ENCODE measurements at places on chromosomes 16 and 17.

DNA sequence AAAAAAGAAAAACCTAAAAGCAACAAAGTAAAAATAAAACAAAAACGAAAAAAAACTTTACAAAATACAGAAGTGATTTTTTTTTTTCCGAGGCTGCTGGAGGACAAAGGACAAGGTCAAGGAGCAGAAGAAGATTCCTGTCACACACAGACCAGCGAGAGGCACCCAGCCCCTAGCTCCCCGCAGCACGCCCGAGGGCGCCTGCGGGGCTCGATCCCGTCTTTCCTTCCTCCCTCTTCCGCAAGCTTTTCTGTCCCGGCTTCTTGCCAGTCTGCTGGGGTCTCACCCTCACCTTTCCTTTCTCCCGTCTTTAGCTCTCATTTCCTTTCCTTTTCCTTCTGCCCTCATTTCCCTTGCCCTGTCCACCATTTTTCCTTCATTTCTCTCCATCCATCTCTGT lies 66.1 kb upstream of the DNAH17 start:
- no peak for DNase-seq

GRCh38 chr16:88967830-88968588 lies 9.0 kb downstream of the CBFA2T3 start:
- DNase-seq = no peak

- DNase-seq = no peak
These were observed 150.0 kb downstream of the C16orf78 start for GRCh38 chr16:49523435-49524159.

GRCh38 chr16:29854520-29855100 lies 8.4 kb downstream of the CDIPT start:
- no peak for DNase-seq

DNA sequence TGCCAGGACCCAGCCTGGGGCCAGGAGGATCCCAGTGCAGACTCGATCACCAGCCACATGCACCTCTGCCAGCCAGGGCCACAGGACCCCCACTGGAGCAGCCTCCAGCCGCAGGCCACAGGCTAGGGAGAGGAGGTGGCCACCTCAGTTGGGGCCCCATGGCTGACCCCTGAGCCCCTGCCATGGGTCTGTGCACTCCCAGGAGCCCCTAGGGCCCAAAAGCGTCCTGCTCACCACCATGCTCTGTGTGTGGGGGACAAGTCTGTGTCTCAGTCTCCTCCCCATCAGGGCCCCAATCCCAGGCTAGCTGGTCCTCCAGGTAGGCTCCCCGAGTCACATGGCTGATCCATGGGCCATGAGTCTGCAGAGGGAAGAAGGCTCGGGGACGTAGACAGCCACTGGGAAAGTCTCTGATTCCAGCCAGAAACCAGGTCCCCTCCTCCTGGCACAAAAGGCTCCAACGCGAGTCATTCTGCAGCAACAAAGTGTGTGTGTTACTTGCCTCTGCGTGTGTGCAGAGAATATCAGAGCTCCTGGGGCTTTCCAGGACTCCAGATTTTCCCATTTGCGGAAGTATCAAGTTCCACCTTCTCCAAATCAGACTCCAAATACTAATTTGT lies 6.1 kb upstream of the PRSS8 start:
- no peak for DNase-seq

DNA sequence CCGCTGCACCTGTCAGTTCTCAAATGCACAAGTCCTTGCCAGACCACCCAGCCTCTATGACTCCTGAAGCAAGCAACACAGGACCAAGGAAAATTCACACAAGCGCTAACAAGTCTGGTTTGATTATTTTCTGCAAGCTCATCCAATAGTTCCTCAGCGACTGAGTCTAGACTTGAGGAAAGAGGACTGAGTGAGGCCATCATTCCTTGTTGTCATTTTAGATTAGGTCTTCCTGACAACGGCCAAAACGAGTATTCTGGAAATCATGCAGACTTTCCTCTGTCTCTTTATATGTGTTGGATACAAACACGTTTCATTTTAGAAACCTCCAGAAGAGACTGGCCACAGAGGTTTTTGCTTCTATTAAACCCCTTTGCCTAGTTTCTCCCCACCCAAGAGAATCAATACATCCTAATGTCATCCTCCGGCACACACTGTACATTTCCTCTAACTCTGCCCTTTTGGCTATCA lies 561 bp downstream of the CCDC47 start:
- DNase-seq = peak; percentile 25

DNA sequence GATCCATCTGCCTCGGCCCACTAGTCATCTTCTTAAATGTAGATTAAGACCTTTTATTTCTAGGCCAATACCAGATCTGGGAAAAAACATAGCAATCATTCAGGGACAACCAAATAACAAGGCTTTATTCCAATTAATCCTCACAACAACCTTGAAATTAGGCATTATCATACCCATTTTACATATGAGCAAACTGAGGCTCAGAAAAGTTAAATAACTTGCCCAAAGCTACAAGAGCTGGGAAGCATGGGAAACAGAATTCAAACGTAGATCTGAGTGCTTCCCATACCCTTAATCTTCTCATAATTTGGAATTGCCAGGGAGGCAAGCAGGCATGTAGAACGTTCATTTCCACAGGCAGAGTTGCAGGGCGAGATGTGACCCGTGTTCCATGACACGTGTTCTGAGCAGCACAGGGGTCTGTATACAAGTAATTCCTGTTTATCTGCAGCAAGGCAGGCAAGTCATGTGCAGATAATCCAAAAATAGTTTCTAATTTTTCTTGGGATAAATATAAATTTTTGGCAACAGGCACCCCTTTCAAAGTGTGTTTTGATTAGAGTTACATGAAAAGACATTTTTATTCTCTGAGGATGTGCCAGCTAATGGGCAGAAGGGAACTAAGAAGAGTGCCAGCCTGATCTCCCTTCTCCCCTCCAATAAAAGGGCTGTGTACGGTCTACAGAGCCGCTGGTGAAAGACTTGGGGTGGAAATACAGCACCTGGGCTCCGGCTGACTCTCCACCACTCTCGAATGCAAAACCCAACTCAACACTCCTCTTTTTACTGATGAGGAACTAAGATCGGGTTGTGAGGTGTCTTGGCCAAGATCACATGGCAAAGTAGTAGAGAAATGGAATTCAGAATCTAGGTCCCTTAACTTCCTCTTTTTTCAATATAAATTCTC lies 27.7 kb upstream of the MYOCD start:
- no peak for DNase-seq

- DNase-seq = peak; percentile 71
These were observed 186.8 kb upstream of the IRX3 start for GRCh38 chr16:54473226-54473993.

- no peak for DNase-seq
These were observed 55.6 kb downstream of the TMC6 start for GRCh38 chr17:78072961-78073360.

- DNase-seq = no peak
These were observed 433.7 kb downstream of the KIF2B start for GRCh38 chr17:54256401-54256929.

GRCh38 chr17:66437476-66438026 lies 135.1 kb downstream of the PRKCA start:
- DNase-seq = peak; percentile 25

- no peak for DNase-seq
These were observed 1.2 kb downstream of the C16orf54 start for GRCh38 chr16:29744541-29745101.

GRCh38 chr17:39709998-39710964 lies 10.4 kb downstream of the ERBB2 start:
- DNase-seq = no peak

GRCh38 chr17:45985447-45985846 lies 13.6 kb upstream of the STH start:
- no peak for DNase-seq

DNA sequence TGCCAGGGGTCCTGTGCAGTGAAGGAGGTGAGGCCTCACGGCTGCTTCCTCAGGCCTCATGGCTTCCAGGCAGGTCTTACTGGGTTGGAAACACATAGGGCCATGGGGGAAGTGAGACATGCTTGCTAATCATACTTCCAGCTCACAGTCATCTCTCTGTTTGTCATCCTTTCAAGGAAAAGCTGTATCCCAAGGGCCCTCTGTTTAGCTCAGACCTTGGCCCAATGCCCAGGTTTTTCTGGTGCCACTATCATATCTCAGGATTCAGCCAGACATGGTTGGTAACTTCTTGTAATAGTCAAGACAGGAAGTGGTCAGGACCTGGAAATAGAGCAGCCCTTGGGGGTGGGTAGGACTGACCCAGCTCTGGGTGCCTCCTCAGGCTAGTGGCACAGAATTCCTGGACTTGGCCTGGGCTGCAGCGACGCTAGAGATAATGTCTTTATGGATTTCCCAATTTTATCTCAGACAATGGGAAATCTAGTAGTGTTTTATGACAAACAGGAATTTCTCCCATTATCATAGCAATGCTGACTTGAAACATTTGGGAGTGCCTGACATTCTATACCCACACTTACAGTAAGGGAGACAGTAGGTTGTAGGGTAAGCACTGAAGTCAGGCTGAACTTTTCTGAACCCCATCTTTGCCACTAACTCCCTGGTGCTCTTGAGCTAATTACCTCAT lies 13.5 kb upstream of the ITGB3 start:
- DNase-seq = peak; percentile 98

DNA sequence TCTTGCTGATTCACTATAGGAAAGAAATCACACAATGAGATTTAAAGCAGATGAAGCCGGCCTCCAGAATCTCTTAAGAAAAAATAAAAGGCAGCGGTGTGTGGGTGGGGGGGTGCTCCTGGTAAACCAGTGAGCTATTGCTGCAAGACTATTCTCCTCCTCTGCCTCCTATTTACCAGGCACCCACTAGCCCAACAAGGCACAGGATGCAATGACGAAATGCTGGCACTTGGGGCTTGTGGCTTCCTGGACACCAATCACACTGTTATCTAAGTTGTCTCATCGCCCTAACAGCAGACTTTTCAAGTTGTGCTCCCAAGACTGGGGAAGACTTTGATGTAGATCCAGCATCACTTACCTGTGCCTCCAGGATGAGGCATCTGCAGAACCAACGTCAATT lies 50.2 kb upstream of the NDRG4 start:
- DNase-seq = no peak

GRCh38 chr16:66227766-66228530 lies 138.5 kb upstream of the CDH5 start:
- DNase-seq = no peak

DNA sequence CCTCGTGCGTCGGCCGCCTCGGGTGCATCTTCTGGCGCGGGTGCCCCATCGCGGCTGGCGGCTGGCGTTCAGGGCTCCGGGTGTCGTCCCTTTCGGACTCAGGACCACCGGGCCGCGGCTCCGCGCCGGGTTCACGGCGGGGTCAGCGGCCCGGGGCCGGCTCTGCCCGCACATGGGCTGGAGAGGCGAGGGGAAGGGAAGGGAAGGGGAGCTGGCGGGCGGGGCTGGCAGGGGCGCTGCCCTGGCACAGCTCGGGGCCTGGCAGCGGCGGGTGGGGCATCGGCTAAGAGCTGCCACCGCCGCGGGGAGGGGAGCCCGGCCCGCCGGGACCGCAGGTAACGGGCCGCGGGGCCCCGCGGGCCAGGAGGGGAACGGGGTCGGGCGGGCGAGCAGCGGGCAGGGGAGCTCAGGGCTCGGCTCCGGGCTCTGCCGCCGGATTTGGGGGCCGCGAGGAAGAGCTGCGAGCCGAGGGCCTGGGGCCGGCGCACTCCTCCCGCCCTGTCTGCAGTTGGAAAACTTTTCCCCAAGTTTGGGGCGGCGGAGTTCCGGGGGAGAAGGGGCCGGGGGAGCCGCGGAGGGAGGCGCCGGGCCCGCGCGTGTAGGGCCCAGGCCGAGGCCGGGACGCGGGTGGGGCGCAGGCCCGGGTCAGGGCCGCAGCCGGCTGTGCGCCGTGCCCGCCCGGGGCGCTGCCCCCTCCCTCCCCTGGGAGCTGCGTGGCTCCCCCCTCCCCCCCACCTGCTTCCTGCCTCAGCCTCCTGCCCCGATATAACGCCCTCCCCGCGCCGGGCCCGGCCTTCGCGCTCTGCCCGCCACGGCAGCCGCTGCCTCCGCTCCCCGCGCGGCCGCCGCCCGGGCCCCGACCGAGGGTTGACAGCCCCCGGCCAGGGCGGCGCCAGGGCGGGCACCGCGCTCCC lies 646 bp downstream of the HIC1 start:
- peak; percentile 60 for DNase-seq

DNA sequence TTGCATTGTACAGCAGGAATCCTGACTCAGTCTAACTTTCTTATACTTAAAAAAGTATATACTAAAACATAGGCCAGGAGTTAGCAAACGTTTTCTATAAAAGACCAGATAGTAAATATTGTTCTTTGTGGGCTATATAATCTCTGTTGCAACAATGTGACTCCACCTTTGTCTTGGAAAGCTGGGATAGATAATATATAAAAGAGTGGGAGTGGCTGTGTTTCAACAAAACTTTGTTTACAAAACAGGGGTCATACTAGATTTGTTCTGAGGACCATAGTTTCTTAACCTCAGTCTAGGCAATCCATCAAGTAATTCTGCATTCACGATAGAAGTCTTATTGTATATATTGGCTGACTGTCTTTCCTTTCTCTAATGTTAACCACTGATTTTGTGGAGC lies 9.0 kb upstream of the TBC1D3B start:
- no peak for DNase-seq

DNA sequence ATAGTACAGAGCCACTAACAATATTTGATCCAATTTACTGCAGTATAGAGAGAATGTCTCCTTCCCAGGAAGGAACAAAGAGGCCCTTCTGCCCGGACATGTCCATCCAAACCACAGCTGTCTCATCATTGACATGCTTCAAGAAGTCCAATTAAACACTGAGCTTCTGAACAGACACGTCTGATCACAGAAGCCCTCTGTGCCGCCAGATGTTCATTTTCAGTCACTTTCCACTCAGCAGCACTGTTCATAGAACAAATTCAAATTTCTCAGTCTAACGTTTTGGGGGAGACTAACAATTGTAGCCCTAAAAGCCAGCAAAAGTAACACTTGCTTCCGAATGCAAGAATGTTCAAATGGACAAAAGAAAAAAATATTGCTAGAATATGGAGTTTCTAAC lies 15.3 kb downstream of the ZC3H7A start:
- peak; percentile 52 for DNase-seq

DNA sequence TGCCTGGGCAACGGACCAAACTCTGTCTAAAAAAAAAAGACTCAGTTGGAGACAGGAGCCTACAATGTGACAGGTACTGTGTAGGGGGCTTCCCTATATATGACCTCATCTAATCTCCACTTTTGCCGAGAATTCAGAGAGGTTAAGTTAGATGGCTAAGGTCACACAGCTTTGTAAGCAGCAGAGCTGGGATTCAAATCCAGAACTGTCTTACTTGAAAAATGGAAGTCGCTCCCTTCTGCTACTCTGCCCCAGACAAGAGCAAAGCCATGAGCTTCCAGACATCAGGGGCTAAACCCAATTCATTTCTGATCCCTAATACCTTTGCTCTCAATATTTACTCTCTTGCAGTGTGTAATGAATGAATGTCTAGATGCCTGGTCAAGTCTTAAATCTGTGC lies 41.5 kb upstream of the ABCC12 start:
- no peak for DNase-seq

GRCh38 chr17:13600475-13601321 lies 1.0 kb downstream of the HS3ST3A1 start:
- peak; percentile 50 for DNase-seq

GRCh38 chr17:1229900-1230501 lies 40.2 kb upstream of the BHLHA9 start:
- no peak for DNase-seq

- no peak for DNase-seq
These were observed 215.1 kb downstream of the PRKCA start for GRCh38 chr17:66517336-66518009.

Data from AG10803 (cell line).